ENCODE measurements at places on chromosomes 13 and 19.

DNA sequence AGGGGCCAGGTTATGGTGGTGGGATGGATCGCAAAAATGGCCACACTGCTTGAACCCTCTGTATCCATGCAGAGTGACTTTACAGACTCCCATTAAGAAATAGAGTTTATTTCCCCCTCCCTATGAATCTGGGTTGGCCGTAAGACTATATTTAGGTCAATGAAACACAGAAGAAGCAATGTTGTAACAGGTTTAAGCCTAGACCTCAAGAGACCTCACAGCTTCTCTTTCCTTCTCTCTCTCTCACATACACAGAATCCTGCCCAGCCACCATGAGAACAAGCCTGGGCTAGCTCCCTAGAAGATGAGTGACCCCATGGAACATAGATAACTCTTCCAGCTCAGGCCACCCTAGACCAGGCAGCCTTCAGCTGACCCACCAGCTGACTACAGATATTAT is 21.0 kb upstream of the FBL start:
- DNase-seq, result no peak

DNA sequence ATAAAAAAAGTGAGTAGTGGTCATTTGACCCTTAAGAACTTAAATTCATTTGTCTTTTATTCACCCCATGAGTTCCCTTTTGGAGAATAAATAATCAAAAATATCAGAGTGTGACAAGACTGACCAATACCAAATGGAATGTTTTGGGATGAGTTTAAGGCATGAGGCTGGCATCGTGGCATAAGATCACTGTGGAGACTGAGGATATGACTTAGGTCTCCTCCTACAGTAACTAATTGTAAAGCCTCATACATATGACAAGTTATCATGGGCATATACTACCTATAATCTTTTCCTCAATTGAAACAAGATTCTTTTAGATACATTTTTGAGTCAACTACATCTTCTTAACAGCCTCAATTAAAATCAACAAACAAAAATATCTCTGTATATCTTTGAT is 782.0 kb downstream of the SLITRK1 start:
- DNase-seq, result no peak

DNA sequence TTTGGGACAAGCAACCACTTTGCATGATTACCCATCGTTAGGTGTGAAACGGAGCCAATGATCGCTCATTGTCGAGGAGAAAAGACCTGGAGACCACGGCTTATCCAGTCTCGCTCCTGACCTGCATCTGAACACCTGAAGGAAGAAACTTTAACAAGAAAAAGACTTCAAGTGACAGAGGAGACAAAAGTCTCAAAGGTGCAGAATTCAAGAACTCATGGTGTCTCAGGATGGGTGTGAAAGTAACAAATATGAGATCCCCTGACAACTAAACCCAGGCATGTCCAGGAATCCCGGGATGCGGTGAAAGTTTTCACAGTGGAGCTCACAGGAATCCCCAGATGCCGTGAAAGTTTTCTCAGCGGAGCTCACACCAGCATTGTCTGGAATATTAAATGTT is 6.3 kb upstream of the ATP11A start:
- no peak for DNase-seq

- DNase-seq, result no peak
These were observed 109.8 kb downstream of the KL start for GRCh38 chr13:33125821-33126570.

GRCh38 chr13:108360139-108360538 is 90.6 kb downstream of the TNFSF13B start:
- no peak for DNase-seq

DNA sequence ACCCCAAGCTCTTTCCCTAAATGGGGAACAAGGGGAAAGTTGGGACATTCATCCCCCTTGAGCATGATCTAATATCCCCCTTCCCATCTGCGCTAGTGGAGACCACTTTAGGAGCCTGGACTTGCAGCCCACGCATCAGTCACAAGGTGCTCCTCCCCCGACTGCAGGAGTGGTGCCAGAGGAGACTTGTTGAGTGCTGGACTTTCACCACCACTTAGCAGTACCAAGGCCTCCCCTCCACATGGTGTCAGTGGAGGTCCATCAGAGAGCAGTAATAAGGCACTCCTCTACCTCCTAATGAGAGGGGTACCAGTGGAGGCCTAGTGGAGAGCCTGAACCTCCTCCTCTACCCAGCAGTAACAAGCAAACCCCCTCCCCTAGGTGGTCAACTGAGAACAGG is 22.5 kb downstream of the CAB39L start:
- DNase-seq, result no peak

DNA sequence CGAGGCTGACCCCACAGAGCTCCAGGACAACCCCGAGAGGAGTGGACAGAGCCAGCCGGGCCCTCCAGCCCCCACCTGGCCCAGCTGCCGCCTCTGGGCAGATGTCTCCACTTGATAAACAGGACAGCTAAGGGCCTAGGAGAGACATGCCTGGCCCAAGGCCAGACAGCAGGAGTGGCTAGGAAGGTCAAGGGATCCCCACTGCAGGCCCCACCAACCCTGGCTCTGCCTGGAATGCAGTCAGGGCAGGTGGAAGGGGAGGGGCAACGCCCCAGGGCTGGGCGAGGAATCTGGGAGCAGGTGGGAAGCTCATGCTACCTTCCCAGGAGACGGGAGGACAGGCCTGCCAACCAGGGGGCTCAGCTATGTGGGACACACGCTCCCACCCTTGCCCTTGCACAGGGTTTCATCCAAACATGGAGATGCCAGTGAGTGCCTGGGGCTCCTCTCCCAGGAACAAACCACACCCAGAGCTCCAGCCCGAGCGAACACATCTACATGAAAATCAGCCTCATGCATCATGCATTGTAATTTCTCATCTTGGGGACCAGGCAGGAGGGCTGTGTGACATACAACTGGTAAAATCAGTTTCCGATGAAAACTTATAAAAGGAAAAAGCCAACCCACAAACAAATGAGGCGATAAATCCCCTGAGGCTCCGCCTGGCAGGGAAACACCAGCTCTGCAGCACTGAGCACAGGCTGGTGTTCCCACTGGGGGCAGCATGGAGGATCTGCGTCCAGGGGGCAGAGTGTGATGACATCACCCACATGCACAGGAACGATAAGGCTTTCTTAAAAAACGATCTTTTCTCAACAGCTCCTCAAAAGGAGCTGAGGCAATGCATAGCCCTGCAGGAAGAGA is 25.0 kb downstream of the SH3GL1 start:
- peak; percentile 30 for DNase-seq

DNA sequence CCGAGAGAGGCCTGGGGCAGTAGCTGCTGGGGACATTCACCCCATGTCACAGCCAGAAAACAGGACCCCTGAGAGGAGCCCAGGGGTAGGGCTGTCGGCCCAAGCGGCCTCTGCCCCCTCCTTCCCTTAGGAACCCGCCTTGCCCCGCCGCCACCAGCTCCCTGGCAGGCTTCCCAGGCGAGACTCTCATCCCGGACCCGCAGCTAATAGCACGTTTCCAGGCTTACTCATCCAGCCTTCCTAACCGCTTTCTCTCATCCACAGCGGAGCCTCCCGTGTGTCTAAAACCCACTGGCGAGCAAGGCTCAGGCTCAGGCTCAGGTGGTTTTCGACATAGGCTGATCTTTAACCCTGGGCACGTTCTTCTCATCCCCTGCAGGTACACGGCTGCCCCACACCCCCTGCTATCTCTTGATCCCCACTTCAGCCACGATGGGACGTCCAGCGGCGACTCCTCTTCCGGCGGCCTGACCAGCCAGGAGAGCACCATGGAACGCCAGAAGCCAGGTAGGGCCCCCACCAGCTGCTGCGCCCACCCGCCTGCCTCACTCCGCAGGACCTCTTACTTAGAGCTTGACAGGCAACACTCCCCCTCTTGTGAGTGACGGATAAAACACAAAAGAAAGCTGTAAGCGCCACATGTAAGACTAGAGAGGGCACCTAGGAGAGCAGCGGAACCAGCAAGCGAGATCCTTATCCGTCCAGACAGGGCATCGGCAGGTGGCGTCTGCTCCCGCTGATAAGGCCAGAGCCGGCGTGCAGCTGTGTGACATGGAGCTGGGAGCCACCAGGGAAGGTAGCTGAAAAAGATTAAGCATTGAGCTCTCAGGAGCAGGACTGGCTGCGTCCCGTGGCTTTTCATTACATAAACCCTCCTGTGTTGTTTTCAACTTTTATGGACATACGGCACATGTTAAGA is 71.3 kb downstream of the DPF1 start:
- no peak for DNase-seq

DNA sequence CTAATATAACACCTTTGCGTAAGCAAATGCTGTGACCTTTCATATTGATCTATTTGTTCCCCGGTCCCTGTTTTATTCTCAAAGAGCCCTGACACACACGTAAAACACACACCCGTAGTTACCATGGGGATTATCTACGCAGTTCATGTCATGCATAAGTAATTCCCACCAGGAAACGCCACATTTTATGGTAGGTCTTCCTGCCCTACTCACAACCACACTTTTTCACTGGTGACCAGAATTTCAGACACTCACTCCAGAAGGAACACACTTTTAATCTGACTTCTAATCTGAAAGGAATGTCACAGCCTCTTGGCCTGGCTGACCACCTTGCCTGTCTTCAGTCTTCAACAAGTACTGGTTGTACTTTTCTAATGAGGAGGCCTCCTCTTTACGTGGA is 46.8 kb downstream of the SLC7A1 start:
- no peak for DNase-seq

GRCh38 chr13:25214491-25215252 is 42.6 kb upstream of the AMER2 start:
- no peak for DNase-seq

- DNase-seq, result no peak
These were observed 63.3 kb upstream of the LDLR start for GRCh38 chr19:11025997-11026396.

GRCh38 chr19:14731200-14731599 is 41.4 kb downstream of the ZNF333 start:
- DNase-seq, result no peak

DNA sequence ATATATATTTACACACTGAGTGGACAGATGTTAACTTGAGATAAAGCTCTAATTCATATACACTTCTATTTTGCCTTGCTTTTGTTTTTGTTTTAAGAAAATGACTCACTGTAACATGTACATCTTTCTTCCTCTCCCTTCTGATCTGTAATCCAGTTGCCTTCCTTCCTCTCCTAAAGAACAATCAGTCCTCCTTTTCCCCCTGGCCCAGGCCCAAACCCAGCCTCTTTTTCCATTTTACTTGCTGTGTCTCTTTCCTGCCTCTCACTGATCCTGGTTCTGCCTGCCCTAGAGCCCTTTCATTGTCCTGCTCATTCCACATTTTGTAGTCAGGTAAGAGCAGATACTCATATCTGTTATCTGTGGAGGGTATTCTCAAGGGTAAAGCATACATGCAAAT is 50.8 kb downstream of the ZAR1L start:
- DNase-seq, result no peak

DNA sequence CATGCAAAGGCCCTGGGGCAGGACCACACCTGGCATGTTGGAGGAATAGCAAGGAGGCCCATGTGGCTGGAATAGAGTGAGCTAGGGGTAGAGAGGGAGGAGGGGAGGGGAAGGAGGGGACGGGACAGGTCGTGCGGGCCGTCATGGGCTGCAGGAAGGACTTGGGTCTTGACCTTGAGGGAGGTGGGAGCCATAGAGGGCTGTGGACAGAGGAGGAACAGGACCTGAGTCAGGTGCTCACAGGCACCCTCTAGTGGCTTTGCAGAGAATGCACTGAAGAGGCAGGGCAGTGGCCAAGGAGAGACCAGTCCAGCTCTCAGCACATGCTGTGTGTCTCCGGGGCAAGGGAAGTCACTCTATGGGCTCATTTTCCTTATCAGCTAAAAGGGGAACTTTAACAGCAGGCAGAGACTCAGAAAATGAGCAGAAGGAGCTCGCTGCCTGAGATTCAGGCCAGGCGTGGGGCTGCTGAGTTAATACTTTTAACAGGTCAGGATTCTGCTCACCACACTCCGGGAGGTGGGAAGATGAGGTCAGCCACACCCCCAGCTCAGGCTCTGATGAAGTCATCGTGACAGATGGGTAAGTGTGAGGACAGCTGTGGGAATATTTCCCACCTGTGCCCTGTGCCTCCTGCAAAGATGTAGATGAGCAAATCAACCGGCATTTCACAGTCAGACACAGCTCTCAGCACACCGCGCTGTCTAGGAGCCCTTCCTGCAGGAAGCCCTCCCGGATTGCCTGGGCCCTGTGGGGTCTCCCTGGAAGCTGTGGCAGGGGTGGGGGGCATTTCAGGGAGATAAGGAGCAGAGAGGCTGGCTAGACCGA is 6.0 kb upstream of the TNFAIP8L1 start:
- peak; percentile 37 for DNase-seq

DNA sequence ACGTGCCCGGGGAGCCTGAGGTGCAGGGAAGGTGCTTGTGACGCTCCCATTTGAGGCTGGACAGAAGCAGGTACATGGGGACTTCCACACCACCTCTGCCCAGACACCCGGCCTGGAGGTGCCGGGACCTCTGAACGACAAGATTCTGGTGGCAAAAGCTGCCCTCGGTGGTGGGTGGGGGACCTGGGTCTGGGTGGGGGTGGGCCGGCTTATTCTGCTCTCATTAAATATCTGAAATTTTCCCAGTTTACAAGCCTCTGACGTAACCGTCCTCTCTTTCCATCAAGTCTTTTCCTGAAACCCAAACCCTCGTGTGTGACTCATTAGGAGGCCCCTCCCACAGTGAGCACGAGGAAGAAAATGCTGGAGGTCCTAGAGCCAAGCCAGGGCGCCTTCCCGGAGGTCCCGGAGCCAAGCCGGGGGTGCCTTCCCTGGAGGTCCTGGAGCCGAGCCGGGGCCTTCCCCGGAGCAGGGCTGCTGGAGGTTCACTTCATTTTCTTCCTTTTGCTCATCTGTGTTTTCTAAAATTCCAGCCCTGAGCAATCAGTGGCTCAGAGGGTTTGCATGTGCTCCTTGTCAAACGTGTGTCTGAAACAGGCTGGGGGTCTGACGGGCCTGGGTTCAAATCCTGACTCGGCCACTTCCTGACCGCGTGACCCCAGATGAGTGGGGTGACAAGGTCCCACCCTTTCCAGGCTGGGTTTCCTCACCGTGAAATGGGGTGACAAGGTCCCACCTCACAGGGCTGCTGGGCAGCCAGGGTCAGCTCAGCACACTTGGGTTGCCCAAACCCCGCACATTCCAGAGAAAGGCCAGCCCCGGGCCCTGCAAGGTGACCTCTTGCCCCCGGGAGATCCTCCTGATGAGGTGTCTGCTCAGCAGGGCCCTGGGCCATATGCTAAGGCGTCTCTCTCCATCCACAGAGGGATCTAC is 10.0 kb downstream of the CFD start:
- no peak for DNase-seq

- DNase-seq, result no peak
These were observed 3.8 kb downstream of the RAB20 start for GRCh38 chr13:110557610-110558305.

DNA sequence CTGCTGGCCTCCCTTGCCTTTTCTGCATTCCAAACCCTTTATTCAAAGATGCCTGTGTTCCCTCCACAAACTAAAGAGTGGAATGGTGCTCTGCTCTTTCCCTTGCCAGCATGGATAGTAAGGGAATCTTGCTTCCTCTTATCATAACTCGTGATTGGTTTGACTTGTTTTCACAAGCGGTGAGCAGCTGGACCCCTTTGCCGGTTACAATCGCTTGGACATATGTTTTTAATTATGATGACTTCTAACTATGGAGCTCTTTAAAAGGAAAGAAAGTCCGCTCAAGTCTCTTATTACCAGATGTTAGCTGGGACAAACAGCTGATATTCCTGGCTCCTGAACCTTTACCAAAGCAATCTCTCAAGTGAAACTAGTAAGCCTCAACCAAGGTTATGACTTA is 1094.7 kb downstream of the UQCRFS1 start:
- DNase-seq, result no peak
